ENCODE measurements at places on chromosomes 7 and 10. TPM values are rescaled to one million over a fixed set of nuclear protein-coding genes. Genes with fewer than 3 reads are reported as not detected.

Gene DYDC2
- not detected for total RNA-seq

Gene PGAM2
- 3.1 TPM for total RNA-seq

Gene AOC1
- total RNA-seq = 0.56 TPM

Gene SMKR1
- 1.4 TPM for total RNA-seq

Gene CYP2C19
- total RNA-seq = not detected

Gene NSMCE4A
- total RNA-seq = 87.2 TPM

Gene ZNF503
- total RNA-seq = 0.98 TPM

Gene MYPN
- not detected for total RNA-seq

Gene PTPRN2
- 2.3 TPM for total RNA-seq

Gene CALY
- total RNA-seq = 1.5 TPM

Gene ATE1
- 25.1 TPM for total RNA-seq

Gene SLC18A3
- not detected for total RNA-seq

Gene ZNF3
- 48.0 TPM for total RNA-seq

Gene SEMA3E
- not detected for total RNA-seq

Gene HNRNPF
- total RNA-seq = 449 TPM

Gene UFSP1
- total RNA-seq = 2.5 TPM

Gene SEMA3D
- total RNA-seq = not detected

Gene MALSU1
- 32.7 TPM for total RNA-seq

Gene UCMA
- total RNA-seq = not detected

Gene PRPS1L1
- not detected for total RNA-seq

Gene ITGB8
- 0.08 TPM for total RNA-seq

Gene MRC1
- total RNA-seq = 0.51 TPM

Gene CRTAC1
- not detected for total RNA-seq

Gene CPVL
- total RNA-seq = 3.0 TPM

Gene CNTNAP2
- total RNA-seq = 0.34 TPM

Gene RSU1
- total RNA-seq = 45.6 TPM

Gene FAM13C
- total RNA-seq = not detected

Gene PGAM1
- 116 TPM for total RNA-seq

Gene RBP4
- not detected for total RNA-seq

Gene BTBD16
- total RNA-seq = not detected

Gene EIF3A
- total RNA-seq = 137 TPM

Gene HDAC9
- total RNA-seq = 0.30 TPM

Gene PROSER2
- total RNA-seq = 1.8 TPM

Gene GPC2
- total RNA-seq = 5.5 TPM

Gene EBF3
- not detected for total RNA-seq

Gene HEPACAM2
- total RNA-seq = 0.32 TPM

Gene ARMC3
- not detected for total RNA-seq

Gene TMEM176A
- 1.3 TPM for total RNA-seq

Gene TET1
- 2.7 TPM for total RNA-seq

Gene PLEKHS1
- total RNA-seq = 0.08 TPM

Gene PAX4
- not detected for total RNA-seq

Gene TWIST1
- total RNA-seq = not detected

Gene FAM131B
- total RNA-seq = 0.53 TPM

Gene FAM25A
- total RNA-seq = not detected

Gene SEMA3C
- 1.3 TPM for total RNA-seq

Gene PDE6C
- not detected for total RNA-seq

Gene NEBL
- total RNA-seq = 0.13 TPM

Gene POM121L12
- not detected for total RNA-seq

Gene NUTM2A
- total RNA-seq = 1.5 TPM

Gene COL26A1
- 0.24 TPM for total RNA-seq

Gene MBL2
- total RNA-seq = not detected

Gene PRTFDC1
- total RNA-seq = 0.89 TPM
